ENCODE measurements at places on chromosomes 12 and 14.

DNA sequence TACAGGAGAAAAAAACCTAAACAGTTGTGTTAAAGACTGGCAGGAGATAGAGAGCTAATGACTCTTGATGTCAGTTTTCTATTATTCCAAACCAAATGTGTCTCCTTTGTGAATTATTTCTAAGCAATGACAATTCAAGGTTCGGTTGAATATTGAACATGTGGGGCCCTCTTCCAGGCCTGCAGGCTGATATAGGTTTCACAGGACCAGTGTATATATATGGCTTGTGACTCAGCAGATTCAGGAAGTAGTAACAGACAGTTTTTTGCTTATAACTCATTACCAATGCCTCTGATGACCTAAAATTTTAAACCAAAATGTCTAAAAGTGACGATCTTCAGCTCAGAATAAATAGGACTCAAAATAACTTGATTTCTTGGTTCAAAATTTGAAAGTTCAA is 33.7 kb upstream of the NPAS3 start:
- no peak for DNase-seq

- no peak for DNase-seq
These were observed 6.3 kb downstream of the PCK2 start for GRCh38 chr14:24100197-24100981.

DNA sequence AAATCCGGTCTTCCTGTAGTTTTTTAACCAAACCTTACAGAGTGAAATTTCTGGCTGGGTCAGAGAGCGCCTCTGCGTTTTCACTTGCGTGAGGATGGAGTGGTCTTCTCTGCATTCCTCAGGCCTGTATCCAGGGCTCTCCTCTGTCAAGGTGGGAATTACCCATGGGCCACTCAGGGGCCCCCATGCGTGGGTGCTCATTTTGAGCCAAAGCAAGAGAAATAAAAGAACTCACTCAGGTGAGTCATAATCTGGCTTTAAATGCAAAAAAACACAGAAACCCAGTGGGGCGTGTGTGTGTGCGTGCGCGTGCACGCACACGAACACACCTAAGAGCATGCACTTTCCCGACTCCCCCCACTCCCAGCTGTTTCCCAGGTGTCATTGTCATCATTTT is 104.0 kb upstream of the PWP1 start:
- no peak for DNase-seq

DNA sequence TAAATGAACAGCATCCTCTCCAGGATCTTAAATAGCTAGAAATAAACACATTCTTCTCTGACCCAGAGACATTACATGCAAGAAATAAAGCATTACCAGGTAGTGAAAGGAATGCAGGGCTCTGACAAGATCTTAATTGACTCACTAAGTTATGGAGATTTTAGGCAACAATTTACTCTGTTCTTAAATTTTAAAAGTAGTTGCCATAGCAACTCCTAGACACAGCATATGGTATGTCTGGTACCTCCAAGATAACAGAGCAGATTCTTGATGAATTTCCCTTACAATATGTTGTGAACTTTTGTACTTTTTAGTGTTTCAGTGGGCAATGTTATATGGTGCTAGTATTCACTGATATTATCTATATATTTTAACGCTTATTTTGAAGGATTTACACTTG is 76.7 kb upstream of the G2E3 start:
- no peak for DNase-seq

GRCh38 chr12:116556964-116557698 is 2.0 kb upstream of the MAP1LC3B2 start:
- DNase-seq: no peak

- DNase-seq: peak; percentile 91
These were observed 226.9 kb upstream of the CRY1 start for GRCh38 chr12:107320033-107320928.

- no peak for DNase-seq
These were observed 31.7 kb upstream of the ANO2 start for GRCh38 chr12:5976711-5977110.

DNA sequence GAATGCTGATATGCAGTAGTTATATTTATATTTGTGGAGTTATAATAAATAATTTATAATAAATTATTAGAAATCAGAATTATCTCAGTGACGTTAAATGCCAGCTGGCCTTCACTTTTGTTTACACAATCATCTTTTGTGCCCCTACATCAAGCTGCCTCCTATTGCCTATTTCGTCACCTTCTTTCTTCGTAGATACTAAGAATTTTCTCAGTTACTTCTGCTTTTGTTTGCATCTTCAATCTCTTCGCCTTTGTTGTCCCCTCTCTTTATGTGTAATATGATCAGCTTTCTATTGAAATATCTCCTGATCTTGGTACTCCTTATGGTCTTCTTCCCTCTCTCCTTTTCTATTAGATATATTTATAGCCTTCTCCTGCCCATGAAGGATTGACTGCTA is 197.0 kb downstream of the ERC1 start:
- DNase-seq: no peak

GRCh38 chr14:66117600-66117999 is 368.6 kb upstream of the CCDC196 start:
- no peak for DNase-seq

GRCh38 chr12:62258231-62258630 is 2.0 kb upstream of the USP15 start:
- no peak for DNase-seq

DNA sequence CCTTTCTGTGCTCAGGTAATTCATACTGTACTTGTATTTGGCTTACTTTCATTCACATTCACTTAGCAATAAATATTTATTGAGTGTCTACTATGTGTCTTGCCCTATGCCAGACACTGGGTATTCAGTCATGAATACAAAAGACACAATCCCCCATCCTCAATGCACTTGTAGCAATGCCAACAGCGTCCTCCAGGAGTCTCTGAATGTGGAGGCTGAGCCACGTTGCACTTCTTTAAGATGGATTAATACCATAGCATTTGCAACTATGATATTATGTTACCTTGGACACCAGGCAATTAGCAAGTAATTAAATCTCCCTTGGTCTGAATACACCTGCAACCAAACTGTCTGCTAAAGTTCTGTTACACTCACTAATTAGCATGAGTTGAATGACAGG is 58.8 kb downstream of the OTX2 start:
- no peak for DNase-seq

- DNase-seq: no peak
These were observed 44.6 kb upstream of the TUNAR start for GRCh38 chr14:95832012-95832411.

DNA sequence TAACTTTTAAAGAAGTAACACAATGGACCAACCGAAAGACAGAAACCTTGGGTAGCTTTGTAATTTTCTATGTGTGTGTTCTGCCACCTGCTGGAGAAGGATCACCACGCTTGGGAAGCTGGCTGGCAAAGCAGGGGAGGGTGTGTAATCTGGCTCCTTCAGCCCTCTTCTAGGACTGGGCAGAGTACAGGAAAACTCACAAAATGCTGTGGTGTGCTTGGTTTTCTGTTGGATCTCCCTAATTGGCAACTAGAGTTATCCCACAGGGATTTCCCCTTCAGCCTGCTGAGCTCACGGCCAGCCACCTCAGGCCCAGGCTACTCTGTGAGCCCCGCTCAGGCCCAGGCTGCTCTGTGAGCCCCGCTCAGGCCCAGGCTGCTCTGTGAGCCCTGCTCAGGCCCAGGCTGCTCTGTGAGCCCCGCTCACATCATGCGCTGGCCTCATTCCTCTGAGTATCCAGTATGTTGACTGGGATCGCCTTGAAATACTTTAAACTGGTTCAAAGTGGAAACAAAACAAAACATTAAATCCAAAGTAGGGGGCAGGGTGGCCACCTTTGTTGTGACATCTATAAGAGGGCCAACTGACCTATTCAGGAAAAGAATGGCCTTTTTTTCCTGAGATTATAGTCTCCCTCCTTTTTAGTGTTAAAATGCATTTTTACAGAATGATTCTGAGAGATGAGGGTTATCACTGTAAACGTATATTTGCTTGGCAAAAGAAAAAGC is 52.0 kb upstream of the RNU6-8 start:
- DNase-seq: peak; percentile 66

DNA sequence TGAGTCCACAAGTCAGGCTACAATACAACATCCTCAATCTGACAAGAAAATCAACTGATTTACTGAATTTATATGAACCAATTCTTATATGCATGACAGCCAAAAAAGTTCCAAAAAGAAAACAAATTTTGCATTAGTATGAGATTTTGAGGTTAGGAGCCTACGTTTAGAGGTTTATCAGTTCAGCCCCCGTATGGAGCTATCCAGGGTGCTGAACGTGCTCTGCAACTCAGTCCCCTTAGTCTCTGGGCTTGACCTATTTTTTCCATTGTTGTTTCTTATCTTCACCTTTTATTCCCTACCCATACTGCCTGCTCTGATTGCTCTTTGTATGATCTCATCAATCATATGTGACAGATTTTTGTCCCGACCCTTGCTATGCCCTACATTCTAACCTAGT is 693.0 kb downstream of the NRXN3 start:
- DNase-seq: peak; percentile 19

DNA sequence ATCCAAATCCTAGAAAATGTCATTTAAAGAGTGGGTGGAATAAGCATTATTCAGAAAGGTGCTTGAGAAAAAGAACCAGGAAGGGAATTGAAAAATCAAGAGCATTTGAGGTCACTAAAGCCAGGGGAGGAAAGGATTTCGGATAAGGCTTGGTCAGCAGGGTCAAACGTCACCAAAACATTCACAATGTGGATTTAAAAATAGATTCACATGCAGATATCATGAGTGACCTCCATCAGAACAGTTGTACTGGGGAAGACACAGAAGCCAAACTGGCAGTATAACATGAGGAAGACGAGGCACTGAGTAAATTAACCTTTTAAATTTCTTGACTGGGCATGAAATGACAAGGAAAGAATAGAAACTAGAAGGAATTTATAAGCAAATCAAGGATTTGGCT is 175.1 kb upstream of the CCDC196 start:
- DNase-seq: no peak

GRCh38 chr12:12209043-12209442 is 57.8 kb downstream of the LRP6 start:
- no peak for DNase-seq

- no peak for DNase-seq
These were observed 10.1 kb downstream of the SLC25A29 start for GRCh38 chr14:100296106-100296651.
